Dermis microvascular lymphatic vessel endothelial cell (primary cell): ENCODE measurements at places on chromosomes 5 and 9. TPM values are rescaled to one million over a fixed set of nuclear protein-coding genes. Genes with fewer than 3 reads are reported as not detected.

DMRTA1 gene
- under 0.01 and 0.13 TPM in 2 replicates for total RNA-seq

OSMR gene
- total RNA-seq, result 8.0 and 11.3 TPM in 2 replicates

SH3GL2 gene
- under 0.01 TPM in 1 of 2 replicates, not detected in the other for total RNA-seq

BICD2 gene
- total RNA-seq, result 34.0 and 46.5 TPM in 2 replicates

ERAP2 gene
- 3.9 and 4.9 TPM in 2 replicates for total RNA-seq

TICAM2 gene
- total RNA-seq, result 0.13 and 0.25 TPM in 2 replicates

PCDHB5 gene
- 0.51 and 1.4 TPM in 2 replicates for total RNA-seq

NDUFA8 gene
- total RNA-seq, result 27.3 and 33.4 TPM in 2 replicates

QRFP gene
- not detected in 2 replicates for total RNA-seq

SAP30L gene
- 16.8 and 28.2 TPM in 2 replicates for total RNA-seq

PRRT1B gene
- not detected in 2 replicates for total RNA-seq

OR1K1 gene
- total RNA-seq, result not detected in 2 replicates

ARAP3 gene
- total RNA-seq, result 25.5 and 42.5 TPM in 2 replicates

PRUNE2 gene
- total RNA-seq, result 10.8 and 22.5 TPM in 2 replicates

PITX1 gene
- under 0.01 TPM in 1 of 2 replicates, not detected in the other for total RNA-seq

PCDHGA12 gene
- total RNA-seq, result 3.5 and 3.9 TPM in 2 replicates

STK32A gene
- 0.13 and 0.25 TPM in 2 replicates for total RNA-seq

PLAC8L1 gene
- total RNA-seq, result not detected in 2 replicates

ASPN gene
- total RNA-seq, result not detected in 2 replicates

GNAQ gene
- 28.6 and 37.7 TPM in 2 replicates for total RNA-seq

SPAAR gene
- total RNA-seq, result 0.76 and 2.8 TPM in 2 replicates

NOL8 gene
- total RNA-seq, result 10.4 and 14.9 TPM in 2 replicates

CD14 gene
- 1.9 and 10.7 TPM in 2 replicates for total RNA-seq

PTRH1 gene
- total RNA-seq, result 20.6 and 23.2 TPM in 2 replicates

CDC20B gene
- not detected in 2 replicates for total RNA-seq

PCDHGA8 gene
- total RNA-seq, result 0.64 and 1.1 TPM in 2 replicates

MORN5 gene
- not detected in 2 replicates for total RNA-seq

IL4 gene
- not detected in 2 replicates for total RNA-seq

EPB41L4B gene
- 0.39 and 0.51 TPM in 2 replicates for total RNA-seq

OMD gene
- not detected in 2 replicates for total RNA-seq

PCDHAC1 gene
- 0.13 TPM in 1 of 2 replicates, not detected in the other for total RNA-seq

CCDC69 gene
- 3.4 and 3.5 TPM in 2 replicates for total RNA-seq

PCDHGB2 gene
- total RNA-seq, result 0.64 and 1.9 TPM in 2 replicates

SETX gene
- 57.0 and 76.0 TPM in 2 replicates for total RNA-seq

TLE4 gene
- total RNA-seq, result 14.0 and 16.8 TPM in 2 replicates

SH3RF2 gene
- total RNA-seq, result 0.13 TPM in 1 of 2 replicates, not detected in the other

EFNA5 gene
- 101 and 158 TPM in 2 replicates for total RNA-seq
